NCI-H510A treated with DMSO at 0.1 percent for 48 hours (cell line): ENCODE measurements at places on chromosomes 13 and 19.

GRCh38 chr19:44303976-44304568, 753 bp downstream of the ZNF235 start:
- peak; percentile 27 for DNase-seq

DNA sequence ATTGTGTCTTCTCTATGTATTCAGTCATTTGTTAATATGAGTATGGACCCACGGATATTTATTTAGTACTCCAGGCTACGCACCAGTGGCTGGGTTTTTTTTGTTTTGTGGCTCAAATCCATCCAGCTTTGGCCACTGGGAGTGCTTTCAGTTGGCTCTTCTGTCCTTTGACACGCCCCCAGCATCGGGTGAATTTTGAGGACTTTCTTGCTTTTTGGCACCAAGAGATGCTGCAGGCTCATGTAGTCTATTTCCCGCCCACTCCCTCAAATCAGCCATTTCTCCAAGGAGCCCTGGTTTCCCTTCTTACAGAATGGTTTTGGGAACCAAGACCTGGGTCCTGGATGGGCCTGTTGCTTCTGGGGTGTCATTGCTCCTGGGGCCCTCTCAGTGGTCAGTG, 55.8 kb downstream of the SMARCA4 start:
- no peak for DNase-seq

- no peak for DNase-seq
Observed at GRCh38 chr19:57537953-57538547, 10.9 kb downstream of the ZNF549 start.

GRCh38 chr19:18233224-18233825, 7.1 kb upstream of the PDE4C start:
- peak; percentile 79 for DNase-seq

GRCh38 chr19:8307965-8308866, at the start of gene CD320:
Gene CD320, minus strand, starts transcription at chr19:8308358. Its CDS starts 68 bp downstream, at chr19:8308290.
- peak; percentile 94 for DNase-seq

DNA sequence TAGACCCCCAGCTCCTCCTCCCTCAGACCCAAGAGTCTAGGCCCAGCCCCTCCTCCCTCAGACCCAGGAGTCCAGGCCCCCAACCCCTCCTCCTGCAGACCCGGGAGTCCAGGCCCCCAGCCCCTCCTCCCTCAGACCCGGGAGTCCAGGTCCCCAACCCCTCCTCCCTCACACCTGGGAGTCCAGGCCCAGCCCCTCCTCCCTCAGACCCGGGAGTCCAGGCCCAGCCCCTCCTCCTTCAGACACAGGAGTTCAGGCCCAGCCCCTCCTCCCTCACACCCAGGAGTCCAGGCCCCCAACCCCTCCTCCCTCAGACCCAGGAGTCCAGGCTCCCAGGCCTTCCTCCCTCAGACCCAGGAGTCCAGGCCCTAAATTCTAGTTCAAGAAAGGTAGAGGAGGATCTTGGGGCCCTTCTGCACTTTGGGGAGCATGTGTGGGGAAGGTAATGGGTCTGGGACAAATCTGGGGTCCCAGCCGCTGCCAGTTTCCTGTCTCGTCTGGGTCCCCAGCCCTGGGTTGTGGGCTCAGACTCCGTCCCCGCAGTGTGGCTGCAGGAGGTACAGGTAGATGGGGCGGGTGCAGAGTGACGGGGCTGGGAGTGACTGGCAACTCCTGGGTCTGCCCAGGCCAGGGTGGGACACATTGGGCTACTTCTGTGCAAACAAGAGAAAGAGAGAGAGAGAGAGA, 3.2 kb upstream of the TMEM190 start:
- no peak for DNase-seq

- DNase-seq = no peak
Observed at GRCh38 chr19:54626757-54627156, 3.5 kb upstream of the LILRB1 start.

DNA sequence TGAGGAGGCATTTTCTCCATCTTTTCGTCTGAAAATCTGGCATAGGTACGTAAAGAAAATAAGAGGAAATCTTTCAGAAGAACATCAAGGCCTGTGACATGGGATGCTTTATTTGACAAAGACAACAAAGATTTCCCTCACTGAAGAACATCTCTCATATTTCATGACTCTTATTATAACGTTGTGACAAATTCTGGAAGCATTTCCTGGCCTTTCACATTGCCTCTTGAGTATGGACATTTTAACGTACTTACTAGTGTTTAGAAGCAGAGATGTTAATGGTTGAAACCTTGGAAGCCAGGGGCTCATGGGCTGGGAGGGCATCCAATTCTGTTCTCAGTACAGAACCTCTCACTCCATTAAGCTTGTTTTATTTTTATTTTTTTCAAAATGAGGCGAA, 210.8 kb downstream of the DCT start:
- DNase-seq = no peak

DNA sequence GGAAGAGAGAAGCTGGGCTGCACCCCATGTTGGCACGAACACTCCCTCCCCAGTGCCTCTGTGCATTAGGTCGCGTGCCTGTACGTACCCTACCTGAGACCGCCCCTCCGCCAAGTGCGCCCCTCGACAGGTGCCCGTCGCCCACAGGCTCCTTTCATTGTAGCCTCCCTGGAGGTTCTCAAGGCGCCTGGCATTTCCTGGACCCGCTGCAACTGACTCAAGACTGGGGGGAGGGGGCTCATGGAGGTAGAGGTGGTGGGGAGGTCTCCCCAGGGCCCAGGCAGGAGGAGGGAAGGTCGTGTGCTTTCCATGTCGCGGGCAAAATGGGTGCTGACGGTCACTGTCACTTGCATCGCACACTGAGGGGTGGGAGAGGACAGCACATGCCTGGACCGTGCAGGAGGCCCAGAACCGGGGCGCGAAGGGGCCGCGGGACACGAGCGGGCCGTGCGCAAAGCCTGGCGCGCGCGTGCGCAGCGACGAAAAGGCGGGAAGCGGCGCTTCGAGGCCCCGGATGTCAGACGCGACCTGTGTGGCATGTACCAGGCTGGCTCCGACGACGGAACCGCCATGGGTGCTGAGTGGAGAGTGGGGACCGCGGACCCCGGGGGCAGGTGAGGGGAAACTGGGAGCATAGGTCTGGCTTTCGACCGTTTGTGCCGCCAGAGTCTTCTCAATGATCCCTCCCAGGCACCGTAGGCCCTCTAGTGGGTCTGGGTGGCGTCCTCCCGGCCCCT, 16.5 kb downstream of the NFIX start:
- no peak for DNase-seq

GRCh38 chr13:106143392-106143791, 392.1 kb downstream of the EFNB2 start:
- DNase-seq = peak; percentile 2
